ENCODE measurements at places on chromosomes 7 and 10.
A peak's percentile ranks its signal among the peaks of the same experiment; 100 is the strongest.

- no peak for DNase-seq
Observed at GRCh38 chr7:416761-417624, 102.7 kb downstream of the PDGFA start.

DNA sequence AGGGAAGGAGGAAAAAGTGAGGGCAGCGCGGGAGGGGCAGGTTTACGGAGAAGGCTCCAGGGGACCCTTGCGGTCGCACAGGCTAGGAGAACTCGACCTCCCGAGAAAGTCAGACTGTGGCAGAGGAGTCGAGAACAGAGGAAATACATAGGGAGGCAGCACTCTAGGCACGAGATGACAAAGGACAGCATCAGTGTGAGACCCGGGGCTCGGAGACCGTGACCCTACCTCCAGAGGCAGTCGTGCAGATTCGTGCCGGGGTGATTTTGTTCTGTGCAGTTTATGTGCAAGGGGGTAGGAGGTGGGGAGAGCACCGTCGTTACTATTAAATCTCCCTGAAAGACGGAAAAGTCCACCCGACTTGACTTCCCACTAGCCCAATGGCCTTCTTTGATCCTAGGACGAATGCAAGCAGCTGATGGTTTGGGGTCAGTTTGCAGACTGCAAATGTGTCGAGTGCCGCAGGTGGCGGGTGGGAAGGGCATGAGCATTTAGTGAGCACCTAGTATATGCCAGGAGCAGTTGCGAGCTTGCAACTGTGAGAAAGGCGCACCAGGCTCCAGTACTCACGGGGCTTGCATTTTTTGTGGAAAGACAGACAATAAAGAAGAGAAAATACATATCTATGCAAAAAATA is 674 bp upstream of the OSBPL3 start:
- DNase-seq, result peak; percentile 69

GRCh38 chr10:125048094-125048864 is 106.4 kb downstream of the ZRANB1 start:
- DNase-seq, result peak; percentile 82

DNA sequence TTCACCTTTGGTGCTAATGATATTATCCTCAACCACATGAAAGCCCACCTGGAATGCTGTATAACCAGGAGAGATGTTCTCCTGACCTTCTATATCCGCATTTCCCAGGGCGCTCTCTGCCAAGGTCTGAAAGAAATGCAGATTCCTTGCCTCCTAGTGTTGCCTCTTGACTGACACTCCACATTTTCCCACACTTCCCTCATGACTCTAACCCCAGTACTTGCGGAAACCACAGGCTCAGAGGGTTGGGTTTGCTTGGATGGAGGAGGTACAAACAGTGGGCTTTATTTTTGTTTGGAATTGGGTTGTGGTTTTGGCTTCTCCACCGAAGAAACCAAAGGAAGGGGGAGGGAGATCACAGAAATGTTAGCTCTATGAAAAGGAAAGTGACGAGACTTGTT is 222.9 kb upstream of the CELF2 start:
- no peak for DNase-seq

DNA sequence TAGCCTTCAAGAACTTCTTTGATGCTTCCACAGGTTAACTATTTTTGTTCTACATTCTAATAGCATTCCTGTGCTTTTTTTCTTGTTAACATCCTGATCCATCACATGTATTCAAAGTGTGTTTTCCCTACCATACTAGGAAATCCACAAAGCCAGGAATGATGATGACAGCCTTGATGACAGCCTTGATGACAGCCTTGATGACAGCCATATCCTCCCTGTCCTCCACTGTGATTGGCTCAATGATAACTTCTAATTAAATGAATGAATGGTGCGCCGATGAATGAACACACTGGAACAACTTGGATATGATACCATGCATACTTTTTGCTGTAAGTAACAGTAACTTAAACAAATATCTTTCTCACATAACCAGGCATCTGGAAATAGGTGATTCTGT is 8.3 kb upstream of the TACR2 start:
- no peak for DNase-seq
